Activated CD8-positive, alpha-beta memory T cell treated with anti-CD3 and anti-CD28 coated beads for 4 hours (primary cell): ENCODE measurements at places on chromosomes 1 and 21.

- DNase-seq = no peak
These were observed 193.4 kb downstream of the ATG4C start for GRCh38 chr1:62977366-62977765.

GRCh38 chr1:99533909-99534637, 111.8 kb upstream of the PALMD start:
- no peak for DNase-seq

DNA sequence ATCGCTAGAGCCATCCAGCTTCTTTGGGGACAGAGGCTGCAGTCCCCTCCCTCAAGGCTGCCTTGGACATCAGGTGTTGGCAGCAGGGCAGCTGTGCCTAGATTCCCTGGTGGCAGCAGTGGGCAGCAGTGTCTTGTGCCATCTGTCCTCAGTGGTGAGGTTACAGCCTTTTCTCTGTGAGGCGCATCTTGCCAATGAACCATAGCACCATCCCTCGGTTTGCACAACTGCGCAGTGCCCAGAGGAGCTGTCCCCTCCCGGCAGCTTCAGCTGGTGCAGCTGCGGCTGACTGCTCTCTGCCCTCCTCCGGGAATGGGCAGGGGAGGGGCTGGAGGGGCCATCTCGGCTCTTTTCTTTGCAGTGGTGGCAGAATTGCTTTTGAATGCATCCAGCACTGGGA, 59.0 kb upstream of the C8B start:
- DNase-seq = no peak

DNA sequence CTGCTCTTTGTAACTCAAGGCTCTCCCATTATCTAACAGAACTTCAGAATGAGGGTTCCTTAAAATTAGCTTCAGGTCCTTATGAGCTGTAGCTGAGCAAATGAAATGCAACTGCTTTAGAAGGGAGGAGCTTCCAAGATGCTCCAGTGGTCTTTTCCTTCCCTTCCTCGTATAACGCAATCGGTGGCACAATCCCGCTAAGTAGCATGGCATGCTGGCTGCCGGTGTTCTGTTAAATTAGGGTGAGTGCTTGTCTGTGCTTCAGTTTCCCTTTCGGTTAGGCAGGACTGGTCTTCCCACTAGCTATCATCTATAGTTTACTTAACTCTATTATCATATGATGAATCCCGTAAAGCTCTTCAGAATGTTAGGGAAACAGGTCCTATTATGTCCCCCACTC, 917 bp downstream of the KIAA0040 start:
- DNase-seq = no peak

DNA sequence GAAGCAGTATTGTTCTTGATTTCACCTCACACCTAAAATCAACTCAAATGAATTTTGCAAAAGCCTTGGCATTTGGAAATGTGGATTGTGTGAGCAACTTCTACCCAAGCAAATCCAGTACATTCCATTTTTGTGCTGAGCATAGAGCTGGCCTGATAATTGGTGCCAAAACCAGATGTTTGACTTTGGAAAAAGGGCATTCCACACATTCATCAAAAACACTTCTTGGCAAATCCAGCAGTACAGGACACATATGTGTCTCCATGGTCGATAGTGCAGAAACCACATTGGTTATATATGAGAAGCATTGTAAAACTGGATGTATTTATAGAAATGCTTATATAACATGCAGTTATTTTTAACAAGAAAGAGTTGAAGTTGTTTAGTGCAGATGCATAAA, 210.4 kb downstream of the KCNK2 start:
- no peak for DNase-seq

DNA sequence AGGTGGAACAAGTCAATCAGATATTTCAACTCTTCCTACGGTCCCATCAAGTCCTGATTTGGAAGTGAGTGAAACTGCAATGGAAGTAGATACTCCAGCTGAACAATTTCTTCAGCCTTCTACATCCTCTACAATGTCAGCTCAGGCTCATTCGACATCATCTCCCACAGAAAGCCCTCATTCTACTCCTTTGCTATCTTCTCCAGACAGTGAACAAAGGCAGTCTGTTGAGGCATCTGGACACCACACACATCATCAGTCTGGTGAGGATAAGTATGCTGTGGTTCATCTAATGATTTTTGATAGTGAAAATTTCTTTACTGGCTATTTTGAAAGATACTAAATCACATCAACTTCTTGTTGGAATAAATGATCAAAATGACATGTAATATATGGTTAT, 67.7 kb upstream of the MPC2 start:
- DNase-seq = no peak

DNA sequence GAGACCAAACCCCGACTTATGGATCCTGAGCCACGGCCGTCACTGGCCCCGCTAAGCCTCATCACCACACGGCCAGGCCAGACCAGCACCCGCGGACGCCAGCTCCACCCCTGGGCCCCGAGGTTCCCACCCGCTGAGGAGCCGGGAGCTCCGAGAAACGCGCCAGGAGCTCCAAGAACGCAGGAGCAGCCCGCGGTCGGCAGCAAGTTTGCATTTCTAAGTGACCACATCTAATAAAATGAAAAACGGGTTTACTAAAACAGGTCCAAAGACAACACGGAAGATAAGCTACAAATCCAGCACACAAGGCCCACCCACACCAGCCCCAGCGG, 8.1 kb upstream of the C1QTNF12 start:
- no peak for DNase-seq

DNA sequence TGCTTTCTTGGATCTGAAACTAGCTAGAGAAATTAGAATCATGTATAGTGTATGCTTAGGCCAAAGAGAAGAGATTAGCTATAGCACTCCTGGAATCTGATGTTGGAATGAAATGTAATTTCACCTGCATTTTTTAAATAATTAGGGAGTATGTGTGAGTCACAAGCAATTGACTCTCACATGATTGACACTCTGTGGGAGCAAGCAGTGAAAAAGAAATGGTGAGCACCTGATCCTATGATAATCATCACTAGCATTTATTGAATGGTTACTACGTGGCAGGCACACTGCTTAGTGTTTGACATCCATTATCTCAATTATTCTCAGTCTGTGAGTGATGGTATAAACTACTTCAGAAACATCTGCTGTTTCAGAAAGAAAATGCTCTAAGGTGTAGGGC, 176.6 kb downstream of the NRIP1 start:
- no peak for DNase-seq

GRCh38 chr1:10662824-10663677, 133.4 kb downstream of the CASZ1 start:
- DNase-seq = no peak

- DNase-seq = no peak
These were observed 16.0 kb upstream of the PIGV start for GRCh38 chr1:26771643-26772321.

- no peak for DNase-seq
These were observed 71.7 kb downstream of the APP start for GRCh38 chr21:26098772-26099397.

DNA sequence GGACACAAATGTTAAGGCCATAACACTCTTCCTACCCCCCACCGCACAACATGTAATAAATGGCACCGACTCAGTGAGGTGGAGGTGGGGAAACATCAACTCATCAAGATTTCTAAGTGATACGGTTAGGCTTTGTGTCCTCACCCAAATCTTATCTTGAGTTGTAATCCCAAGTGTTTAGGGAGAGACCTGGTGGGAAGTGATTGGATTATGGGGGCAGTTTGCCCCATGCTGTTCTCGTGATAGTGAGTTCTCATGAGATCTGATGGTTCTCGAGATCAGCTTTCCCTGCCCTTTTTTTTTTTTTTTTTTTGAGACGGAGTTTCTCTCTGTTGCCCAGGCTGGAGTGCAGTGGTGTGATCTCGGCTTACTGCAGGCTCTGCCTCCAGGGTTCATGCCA, 51.0 kb upstream of the ACTL8 start:
- no peak for DNase-seq

GRCh38 chr1:35573198-35574124, at the start of gene TFAP2E:
Gene TFAP2E, plus strand, starts transcription at chr1:35573314. Its CDS starts 264 bp downstream, at chr1:35573578.
- DNase-seq = no peak

DNA sequence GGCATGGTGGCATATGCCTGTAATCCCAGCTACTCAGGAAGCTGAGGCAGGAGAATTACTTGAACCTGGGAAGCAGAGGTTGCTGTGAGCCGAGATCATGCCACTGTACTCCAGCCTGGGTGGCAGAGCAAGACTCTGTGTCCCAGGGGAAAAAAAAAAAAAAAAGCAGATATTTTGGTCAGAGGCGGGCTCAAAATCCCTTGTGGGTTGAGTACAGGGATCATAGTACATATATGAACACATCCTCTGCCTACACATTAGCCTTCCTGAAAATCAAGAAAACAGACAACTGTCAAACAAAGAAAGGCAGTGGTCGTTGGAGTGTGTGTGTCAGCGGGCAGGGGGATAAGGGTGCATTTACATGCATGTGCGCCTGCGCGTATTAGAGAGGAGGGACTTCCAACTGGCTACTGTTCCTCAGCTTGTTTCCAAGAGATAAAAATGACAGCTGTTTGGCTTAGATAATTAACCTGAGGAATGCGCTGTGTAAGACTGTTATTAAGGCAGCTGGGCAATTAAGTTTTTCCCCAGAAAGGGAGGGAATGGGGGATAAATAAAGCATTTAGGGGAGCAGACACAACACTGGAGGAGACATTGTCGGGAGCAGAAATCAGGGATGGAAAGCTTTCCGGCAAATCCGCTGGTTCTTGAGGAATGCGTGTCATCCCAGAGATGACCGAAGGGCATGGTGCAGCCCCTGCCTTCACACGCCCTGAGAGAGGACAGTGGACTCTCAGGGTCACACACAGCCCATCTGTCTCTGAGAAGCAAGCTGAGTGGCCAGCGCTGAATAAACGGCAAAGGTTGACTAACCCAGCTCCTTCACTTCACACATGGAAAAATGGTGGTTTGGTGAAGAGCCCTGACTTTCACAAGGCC, 6.4 kb downstream of the LAMB3 start:
- DNase-seq = no peak

- no peak for DNase-seq
These were observed 9.4 kb upstream of the PGD start for GRCh38 chr1:10389271-10389973.

- DNase-seq = no peak
These were observed 31.6 kb downstream of the VWA5B1 start for GRCh38 chr1:20322081-20322824.

DNA sequence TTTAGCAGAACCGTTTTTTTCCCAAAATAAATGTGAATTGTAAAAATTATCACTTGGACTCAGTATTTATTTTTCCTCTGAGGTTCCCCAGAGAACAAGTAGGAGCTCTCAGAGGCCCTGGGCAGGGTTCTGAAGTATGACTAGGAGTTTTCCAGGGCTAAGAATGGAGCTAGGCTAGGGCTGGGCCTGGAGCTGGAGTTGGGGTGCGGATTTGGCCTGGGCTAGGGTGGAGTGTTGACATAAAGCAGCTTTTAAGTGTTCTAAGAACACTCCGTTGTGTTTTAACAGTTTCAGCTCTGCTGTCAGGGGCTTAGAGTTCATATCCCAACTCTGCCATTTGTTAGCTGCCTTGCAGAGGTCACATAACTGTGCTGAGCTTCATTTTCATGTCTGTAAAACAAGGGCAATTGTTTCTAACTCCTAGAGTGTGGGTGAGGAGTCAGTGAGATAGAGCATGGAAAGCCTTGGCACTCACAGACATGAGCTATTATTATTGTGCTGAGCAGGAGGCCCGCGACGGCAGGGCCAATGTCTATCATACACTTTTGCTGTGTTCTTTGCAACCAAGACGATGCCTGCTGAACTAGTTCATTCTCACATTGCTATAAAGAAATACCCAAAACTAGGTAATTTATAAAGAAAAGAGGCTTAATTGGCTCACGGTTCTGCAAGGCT, 51.1 kb downstream of the LACTBL1 start:
- no peak for DNase-seq

- no peak for DNase-seq
These were observed 180.0 kb downstream of the TNR start for GRCh38 chr1:175563236-175563895.

GRCh38 chr21:46152927-46153246, 2.5 kb downstream of the FTCD start:
- DNase-seq = no peak

DNA sequence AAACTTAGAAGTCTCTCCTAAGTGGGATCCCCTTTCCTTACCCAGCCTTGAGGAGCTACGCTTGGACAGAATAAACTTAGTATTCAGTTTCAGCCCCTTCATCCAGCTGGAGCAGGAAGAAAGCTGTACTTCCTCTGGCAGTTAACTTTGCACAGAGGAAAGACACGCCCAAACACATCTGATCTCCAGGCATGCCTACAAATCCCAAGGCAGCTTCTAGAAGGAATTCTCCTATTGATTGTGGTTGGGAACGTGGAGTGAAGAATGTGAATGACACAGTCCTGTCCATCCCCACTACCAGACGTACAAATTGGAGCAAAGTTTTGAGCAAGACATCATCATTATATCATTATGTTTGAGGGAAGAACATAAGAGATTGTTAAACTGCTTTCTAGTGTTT, 6.6 kb upstream of the AK4 start:
- DNase-seq = no peak

GRCh38 chr1:20409012-20409411, 77.0 kb downstream of the CAMK2N1 start:
- no peak for DNase-seq

DNA sequence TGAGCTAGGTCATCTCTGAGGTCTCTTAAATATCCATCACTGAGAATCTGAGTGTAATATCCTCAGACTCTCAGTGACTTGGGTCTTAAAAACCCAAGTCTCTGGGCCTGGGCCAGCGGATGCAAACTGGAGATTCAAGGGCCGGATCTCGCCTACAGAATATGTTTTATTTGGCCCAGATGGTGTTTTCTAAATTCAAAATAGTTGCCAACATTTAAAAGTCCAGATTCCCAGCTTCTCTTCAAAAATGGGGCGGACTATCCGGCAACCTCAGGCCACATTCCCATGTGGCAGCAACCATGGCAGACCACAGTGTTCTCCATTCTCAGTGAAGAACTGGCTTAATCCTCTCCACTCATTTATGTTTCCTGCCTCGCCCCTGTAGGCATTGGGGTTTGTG, 12.7 kb upstream of the HEYL start:
- no peak for DNase-seq

- DNase-seq = no peak
These were observed 138.5 kb downstream of the LRIG2 start for GRCh38 chr1:113211467-113211866.

DNA sequence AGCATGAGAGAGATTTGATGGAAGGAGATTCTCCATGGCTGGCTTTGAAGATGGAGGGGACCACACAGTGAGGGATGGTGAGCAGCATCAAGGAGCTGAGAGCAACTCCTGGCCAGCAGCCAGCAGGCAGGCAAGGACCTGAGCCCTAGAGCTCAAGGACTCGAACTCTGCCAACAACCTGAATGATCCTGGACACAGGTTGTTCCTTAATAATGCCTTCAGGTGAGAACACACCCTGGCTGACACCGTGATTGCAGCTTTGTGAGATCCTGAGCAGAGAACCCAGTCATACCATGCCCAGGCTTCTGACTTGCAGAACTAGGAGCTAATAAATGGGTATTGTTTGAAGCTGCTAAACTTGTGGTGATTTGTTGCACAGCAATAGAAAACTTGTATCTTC, 183.1 kb downstream of the LMX1A start:
- no peak for DNase-seq

- no peak for DNase-seq
These were observed 14.4 kb upstream of the SFN start for GRCh38 chr1:26848499-26848898.
